NCI-H1930 (cell line): ENCODE measurements at places on chromosomes 16 and 17.

DNA sequence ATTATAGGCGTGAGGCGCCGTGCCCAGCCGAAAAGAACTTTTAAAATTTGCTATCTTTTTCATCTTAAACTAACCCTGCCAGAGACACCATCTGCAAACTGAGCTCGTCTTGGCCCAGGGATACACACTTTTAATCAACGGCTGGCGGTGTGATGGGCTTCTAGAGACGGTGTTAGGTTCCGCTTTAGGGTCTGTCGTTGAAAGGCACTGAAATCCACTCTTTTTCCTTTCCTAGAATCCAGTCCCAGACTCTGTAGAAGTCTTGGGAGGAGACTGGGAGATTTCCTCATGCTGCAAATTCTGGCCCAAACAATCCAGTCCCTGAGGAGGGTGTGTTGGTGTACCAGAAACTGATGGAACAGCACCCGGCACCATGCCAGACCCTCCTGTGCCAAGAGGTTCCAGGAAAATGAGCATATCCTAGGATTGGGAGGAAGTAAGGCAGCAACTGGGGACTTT, 52.0 kb upstream of the TEX2 start:
- no peak for DNase-seq

- DNase-seq, result no peak
These were observed 8.1 kb downstream of the CLTC start for GRCh38 chr17:59627770-59628171.

DNA sequence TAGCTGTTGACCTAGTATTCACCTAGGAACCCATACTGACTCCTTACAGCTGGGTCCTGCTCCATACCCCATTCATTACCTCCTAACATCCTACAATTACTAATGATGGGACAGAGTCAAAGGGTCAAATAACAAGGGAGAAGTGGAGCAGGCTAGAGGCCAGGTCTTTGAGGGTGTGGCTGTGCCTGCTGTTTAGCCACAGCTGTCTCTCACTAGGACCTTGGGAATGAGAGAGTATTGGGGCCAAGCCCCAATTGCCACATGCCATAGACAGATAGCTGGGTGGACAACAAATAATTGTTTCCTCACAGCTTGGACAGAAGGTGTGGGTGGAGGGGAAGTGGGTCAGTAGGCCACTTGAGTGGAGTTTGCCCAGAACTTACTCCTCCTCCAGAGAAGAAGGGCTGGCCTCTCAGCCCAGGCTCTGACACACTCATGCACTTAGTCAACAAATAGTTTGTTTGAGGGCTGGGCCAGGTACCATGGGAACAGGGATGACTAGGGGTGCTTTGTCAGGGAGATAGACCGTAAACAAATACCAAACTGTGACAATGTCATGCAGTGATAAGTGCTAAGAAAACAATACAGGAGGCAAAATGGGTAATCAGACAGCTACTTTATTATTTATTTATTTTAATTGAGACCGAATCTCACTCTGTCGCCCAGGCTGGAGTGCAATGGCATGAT, 10.2 kb upstream of the CENPT start:
- DNase-seq, result no peak

DNA sequence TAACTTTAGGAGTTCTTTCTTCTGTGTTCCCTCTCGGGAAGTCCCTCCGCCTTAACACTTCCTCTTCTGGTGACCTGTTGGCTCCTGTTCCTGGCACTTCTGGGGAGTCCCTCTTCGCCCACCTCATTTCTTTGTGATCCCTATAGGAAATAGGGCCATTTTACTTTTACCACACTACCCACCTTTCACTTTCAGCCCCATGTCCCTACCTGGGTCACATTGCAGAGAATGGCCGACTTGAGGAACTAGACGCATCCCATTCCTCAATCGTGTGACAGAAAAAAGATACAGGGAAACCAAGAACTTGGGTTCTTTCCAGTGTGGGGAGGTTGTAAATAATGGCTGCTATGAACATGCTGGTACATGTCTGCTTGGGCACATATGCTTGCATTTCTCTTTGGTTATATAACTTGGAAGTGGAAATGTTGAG, 6.6 kb downstream of the IL21R start:
- DNase-seq, result no peak

DNA sequence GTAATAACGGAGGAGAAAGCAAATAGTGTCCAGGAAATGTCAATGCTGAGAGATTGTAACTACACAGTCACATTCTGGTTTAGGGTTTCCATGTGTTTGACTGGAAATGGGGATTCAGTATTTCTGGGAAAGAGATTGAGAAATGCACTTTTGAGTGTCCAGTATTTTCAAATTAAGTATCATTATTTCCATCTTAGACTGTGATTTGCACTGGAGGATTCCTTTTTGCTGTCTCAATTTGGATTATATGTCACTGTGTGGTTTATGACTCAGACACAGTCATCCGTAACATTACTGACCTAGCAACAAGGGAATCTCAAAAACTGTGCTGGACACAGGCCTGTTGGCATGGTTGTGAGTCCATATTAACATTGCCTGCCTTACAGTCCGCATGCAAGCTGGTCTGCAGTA, 681.4 kb downstream of the CDH11 start:
- no peak for DNase-seq

DNA sequence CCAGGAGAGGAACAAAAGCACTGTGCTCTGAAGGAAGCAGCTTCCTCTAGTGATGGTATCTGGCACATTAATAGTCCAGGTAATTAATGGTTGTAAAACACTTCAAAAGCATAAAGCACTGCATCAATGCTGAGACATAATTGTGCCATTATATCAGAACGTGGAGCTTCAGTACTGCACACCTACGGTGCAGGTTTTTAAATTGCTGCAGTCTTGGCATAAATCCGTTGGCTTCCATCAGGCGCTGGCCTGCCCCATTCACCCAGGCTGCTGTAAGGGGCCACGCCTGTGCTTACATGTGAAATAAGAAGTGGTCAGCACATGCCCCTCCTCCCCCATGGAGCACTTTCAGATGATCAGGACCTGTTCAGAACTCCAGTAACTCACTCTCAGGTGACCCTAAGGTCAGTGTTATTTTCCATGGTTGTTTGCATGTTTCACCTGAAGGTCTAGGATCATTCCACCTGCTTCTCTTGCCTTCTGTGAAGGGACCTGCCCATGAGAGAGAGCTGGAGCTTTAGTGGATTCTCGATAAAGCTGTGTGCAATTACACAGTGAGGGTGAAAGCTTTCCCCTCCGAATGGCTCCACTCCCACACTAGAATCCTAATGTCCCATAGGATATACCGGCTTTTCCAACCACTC, 345.3 kb downstream of the CA10 start:
- DNase-seq, result no peak

DNA sequence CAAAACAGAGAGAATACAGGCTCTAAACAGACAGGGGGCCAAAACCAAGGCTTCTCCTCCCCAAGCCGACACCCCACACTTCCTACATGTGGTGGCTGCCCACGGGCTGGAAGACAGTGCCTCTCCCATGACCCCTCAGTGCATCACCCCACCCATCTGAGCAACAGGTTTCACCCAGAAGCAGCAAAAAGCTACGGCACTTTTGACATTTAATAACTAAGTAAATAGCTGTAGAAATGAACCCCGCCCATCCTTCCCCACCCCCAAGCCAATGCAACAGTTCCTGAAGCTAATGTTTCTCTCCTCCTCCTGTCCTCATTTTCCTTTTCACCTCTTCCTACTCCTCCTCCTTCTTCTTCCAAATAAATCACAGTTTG, 9.9 kb upstream of the SOX9 start:
- no peak for DNase-seq

DNA sequence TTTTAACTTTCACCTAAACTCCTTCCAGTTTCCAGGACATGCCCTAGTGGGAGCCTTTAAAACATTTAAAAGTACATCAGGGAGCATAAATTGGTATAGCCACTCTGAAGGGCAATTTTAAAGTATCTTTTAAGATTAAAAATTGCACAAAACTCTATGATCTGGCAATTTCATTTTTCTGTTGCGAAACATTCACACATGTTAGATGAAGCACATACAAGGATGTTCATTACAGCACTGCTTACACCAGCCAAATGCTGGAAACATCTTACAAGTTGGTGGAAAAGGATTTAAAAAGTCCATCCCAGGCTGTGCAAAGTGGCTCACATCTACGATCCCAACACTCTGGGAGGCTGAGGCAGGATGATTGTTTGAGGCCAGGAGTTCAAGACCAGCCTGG, 26.4 kb upstream of the LONP2 start:
- DNase-seq, result no peak

GRCh38 chr17:73013816-73014663, 78.4 kb downstream of the SLC39A11 start:
- DNase-seq, result no peak

DNA sequence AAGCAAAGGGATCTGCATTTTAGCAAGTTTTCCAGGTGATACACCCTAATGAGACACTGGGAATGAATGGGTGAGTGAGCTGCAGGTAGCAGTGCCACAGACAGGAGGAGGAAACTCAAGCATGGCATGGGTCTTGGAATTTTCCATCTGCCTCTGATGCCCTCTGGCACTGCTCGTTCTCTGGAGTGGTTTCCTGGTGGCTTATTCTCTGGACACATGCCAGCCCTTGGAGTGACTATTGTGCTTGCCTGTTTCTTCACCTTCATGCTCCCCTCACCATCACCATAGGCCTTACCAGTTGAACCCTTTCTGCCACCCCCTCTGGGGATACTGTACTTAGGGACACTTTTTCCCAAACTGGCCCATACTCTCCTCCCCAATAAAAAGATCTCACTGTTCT, 1.6 kb downstream of the COASY start:
- no peak for DNase-seq

GRCh38 chr16:30664616-30665109, 6.4 kb downstream of the FBRS start:
- no peak for DNase-seq

DNA sequence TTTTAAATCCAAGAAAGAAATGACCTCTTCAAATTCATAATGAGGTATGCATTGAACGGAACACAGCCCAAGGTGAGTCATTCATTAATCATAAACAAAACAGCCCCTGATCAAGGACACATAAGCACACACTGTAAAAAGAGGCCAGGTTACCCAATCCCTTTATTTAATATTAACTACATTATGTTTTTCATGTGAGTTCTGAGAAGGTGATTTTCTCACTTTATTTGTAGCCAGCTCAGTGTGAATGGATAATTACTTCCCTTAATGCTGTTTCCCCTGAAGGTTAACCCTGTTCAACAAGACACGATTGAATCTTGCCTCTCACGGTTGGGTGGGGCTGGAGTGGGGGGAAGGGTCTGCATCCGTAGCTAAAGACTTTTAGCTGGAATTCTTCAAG, 257.3 kb upstream of the SALL1 start:
- DNase-seq, result no peak

DNA sequence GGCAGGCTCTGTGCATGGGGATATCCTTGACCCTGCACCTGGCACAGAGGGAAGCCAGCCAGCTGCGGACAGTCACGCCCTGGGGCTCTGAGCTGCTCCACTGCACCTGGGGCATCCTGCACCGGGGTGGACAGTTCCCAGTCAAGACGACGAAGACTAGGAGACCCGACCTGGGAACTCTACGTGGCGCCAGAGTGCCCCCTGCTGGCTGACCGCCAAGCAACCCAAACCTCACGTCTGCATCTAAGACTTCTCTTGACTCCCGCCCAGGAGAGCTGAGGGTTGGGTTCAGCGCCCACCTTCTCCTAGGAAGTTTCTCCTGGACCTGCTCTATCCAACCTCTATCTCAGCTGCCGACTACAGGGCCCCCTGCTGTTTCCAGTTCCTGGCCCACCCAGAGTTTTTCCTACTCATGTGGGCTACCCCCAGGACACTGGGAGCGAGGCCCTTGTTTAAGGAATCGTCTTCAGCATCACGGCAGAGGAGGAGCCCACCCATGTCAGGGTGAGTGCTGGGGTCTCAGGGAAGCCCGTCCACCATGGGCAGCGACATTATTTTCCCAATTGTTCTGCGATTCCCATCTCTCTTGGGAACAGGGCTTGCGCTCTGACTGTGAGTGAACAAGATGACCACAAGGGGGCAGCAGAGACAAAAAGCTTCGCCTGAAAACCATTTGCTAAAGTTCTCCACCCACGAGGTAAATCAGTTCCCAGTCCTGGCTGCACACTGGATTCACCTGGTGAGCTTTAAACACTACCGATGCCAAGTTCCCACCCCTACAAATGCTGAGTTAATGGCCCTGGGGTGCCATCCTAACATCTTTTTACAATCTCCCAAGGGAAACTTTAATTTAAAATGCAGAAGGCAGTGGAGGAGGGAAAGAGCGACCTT, 29.3 kb downstream of the TLE7 start:
- peak; percentile 66 for DNase-seq

DNA sequence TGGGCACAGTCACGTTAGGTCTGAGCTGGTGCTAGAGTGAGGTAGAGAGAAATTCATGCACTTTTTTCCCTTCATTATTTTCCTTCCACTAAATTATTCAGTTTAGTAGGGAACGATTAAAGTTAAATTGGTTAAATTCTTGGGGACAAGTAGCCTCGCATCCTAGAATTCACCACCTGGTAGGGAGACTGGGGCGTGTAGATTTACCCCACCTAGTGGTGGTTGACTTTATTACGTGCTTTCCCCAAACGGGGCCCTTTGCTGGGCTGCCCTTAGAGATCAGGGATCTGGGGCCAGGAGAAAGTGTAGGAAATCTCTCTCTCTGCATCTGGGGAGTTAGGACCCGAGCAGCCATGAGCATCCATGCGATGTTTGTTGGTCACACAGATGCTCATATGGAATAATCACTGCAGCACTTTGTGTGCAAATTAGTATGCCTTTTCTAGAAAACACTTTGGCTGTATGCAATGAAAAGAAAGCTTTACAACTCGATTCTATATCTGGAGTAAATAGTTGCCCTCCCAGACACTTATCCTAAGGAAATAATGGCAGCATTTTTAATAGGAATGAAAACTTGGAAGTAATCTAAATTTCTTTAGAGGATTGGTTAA, 107.0 kb downstream of the PLCG2 start:
- no peak for DNase-seq

DNA sequence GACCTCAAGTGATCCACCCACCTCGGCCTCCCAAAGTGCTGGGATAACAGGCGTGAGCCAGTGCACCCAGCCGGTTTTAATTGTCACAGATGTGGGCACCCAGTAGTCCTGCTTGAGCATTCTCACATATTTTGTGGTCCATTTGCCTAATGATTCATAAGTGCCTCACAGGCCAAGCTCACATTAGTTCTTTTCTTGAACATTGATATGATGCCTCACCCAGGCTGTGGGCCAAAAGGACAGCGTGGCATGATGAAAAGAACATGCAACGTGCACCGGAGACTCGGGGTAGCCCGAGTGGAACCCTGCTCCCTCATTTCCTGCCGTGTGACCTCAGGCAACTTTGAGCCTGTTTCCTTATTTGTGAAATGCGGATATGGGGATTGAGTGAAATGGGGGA, 181.9 kb downstream of the SNX29 start:
- no peak for DNase-seq

DNA sequence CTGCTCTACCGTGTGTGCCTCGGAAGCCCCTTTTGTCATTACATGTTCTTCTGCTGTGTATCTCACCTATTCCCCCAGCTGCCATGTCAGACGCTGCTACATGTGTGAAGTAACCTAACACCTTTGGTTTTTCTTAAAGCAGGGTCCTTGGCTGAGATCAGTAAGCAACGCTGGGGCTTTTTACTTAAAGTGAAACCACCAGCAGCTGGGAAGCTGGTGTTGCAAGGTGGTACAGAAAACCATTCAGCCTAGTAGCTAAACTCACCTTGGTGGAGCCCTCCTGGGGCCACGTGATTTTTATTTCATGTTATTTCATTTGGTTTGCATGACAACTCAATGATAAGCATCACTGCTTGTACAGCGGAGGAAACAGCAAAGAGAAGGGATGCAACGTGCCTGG, 62.6 kb downstream of the PLCG2 start:
- DNase-seq, result no peak
